ENCODE measurements at places on chromosomes 5 and 9.

- DNase-seq, result no peak
Observed at GRCh38 chr5:75667586-75667985, 49.7 kb downstream of the POC5 start.

DNA sequence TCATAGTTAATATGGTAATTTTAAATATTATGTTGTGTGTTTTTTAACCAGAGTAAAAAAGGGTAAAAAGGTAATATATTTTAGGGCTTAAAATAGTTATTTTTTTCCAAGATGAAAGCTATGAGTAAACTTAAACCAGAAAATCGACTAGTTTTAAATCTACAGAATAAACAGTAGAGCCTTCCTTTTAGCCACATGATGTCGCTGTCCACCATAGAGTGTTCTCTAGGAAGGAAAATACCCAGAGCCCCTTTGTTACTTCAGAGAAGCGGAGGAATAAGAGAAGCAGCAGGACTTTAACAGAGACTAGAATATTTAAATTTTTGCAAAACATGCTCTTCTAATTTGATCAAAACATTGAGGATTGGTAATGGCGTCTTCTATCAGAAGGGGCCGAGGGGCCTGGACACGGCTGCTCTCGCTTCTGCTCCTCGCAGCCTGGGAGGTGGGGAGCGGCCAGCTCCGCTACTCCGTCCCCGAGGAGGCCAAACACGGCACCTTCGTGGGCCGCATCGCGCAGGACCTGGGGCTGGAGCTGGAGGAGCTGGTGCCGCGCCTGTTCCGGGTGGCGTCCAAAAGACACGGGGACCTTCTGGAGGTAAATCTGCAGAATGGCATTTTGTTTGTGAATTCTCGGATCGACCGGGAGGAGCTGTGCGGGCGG is at the start of gene PCDHA2:
PCDHA2 (plus strand) TSS at position 258 of the 664 bp plus-strand sequence.
- DNase-seq, result no peak

DNA sequence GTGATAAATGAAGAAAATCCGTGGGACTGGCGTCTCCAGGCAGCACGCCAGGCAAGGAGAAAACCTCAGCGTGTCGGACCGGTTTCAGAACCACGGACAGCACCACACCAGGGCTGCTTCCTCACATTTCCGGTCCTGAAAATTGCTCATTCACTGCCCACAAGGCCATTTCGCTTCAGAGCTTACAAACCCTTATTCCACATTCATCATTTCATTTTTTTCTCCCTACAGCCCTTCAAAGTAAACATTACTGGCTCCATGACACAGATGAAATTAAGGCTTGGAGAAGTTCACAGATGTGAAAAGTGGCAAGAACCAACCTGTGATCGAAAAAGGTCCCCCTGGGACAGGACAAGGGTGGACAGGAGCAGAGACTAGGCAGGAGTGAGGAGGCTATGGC is 1.5 kb upstream of the GPRIN1 start:
- peak; percentile 79 for DNase-seq

GRCh38 chr5:92899611-92900010 is 681.4 kb downstream of the NR2F1-AS1 start:
- no peak for DNase-seq

DNA sequence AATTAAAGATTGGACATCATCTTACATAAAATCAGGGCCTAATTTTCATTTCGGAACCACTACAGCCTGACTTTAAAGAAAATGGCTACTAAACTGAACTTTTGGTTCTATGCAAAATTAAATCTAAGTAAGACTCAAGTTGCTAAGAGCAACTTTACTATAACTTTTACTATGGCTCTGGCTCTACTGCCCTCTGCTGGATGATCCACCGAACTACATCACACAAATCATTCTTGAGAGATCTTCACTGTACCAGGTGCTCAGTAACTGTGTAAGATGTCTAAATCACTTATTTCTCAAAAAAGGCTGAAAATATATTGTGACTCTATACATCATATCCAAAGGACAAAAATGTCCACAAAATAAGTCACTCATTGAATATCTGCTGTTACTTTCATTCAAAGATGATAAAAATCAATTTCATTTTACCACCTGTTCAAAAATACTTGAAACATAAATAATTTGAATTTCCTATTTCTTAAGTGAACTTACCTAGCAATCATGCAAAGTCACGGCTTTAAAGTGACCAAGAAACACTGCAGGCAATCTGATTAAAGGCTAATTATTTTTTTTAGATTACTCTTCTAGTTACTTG is 13.5 kb downstream of the MOCS2 start:
- DNase-seq, result peak; percentile 61

DNA sequence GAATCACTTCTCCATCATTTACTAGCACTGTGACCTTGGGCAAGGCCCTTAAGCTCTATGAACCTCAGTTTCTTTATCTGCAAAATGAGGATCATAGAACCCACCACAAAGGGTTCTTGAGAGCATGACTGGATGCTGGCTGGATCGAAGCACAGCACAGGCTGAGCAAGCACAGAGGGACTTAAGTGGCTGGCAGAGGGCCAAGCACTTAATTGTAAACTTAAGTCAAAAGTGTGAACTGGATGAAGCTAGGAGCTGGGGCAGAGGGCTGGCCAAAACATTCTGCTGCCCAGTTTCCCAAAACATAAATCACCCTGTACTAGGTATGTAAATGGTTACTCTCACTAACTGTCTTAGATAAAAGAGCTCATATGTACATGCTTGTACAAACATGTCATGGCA is 112.3 kb upstream of the WWC1 start:
- DNase-seq, result peak; percentile 20

DNA sequence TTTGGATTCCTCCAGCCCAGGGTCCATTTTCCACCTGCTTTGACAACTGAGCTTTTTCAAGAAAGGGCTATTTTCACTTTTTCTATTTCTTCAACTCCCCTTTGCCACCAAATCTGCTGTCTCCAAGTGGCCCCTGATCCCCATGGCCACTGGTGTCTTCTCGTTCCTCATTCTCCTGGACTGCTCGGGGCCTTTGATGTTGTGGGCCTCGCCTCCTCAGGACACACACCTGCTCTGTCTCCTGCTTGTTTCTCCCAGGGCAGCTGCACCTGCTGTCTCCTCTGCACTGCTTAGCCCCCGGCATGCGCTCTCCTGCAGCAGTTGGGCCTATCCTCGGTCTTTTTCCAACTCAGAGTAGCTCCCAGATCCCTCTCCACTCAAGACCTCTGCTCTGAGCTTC is 16.3 kb upstream of the NANS start:
- no peak for DNase-seq
